ENCODE measurements at places on chromosomes 13 and 19.
A peak's percentile ranks its signal among the peaks of the same experiment; 100 is the strongest.

- DNase-seq = no peak
These were observed 8.3 kb upstream of the KL start for GRCh38 chr13:33007950-33008349.

DNA sequence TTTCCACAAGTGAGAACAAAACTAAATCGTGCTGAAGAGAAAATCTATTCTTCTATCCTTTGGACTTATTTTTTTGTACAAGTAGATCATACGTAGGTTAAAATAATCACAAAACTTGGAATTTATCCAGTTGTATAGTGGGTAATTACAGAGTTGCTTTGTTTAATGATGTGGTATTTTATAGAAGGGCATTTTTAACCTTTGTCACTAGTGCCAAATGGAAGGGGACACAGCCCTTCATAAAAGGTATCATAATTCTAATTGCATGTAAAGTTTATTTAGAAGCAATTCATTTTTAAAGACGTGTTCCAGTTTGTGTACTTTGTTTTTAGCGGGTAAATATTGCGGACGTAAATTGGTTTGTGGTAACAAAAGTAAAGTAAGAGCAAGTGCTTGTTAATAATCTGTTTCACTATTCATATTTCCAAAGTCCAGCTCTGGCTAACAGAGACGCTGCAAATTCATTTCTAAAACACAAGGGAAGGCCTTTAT lies 99.5 kb downstream of the ERCC5 start:
- DNase-seq = no peak

GRCh38 chr19:7969555-7969939 lies 26.1 kb upstream of the TIMM44 start:
- no peak for DNase-seq

GRCh38 chr19:16141043-16141442 lies 2.4 kb upstream of the HSH2D start:
- no peak for DNase-seq

GRCh38 chr13:100356889-100357288 lies 231.7 kb downstream of the GGACT start:
- DNase-seq = no peak

DNA sequence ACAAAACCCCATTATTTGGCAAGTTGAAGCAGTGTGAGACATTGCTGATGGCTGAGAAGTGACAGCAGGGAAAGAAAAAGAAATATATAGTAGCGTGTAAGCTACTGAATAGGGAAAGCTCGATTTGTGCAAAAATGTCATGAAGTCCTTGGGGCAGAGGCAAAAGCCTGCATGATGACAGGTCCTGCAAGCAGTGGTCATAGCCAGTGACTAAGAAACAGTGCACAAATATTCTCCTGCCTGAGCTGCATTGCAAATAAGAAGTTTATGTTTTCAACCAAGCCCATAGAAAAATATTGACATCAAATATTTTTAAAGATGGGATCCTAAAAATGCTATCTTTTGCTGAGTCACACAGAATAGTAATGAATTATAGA lies 270.0 kb downstream of the SLITRK6 start:
- DNase-seq = no peak

DNA sequence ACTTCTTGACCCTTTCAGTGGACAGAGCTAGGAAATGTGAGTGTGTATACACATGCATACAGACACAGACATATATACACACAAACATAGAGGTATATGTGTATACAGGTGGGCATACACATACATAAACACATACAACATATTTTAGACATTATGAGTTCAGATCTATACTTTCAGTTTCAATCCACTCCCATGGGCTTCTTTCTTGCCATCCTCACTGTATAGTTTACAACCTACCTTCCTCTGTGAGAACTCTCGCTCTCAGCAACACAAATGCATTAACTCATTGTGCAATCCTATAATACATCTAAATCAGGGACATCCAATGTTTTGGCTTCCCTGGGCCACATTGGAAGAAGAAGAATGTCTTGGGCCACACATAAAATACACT lies 21.2 kb upstream of the SCEL start:
- DNase-seq = no peak

DNA sequence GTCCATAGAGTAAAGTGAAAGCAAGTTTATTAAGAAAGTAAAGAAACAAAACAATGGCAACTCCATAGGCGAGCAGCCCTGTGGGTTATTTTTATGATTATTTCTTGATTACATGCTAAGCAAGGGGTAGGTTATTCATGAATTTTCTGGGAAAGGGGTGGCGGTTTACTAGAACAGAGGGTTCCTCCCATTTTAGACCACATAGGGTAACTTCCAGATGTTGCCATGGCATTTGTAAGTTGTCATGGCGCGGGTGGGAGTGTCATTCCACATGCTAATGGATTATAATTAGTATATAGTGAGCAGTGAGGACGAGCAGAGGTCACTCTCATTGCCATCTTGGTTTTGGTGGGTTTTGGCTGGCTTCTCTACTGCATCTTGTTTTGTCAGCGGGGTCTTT lies 8.4 kb upstream of the DCUN1D2 start:
- no peak for DNase-seq

- peak; percentile 26 for DNase-seq
These were observed 35.0 kb upstream of the NANOS3 start for GRCh38 chr19:13841962-13842290.

DNA sequence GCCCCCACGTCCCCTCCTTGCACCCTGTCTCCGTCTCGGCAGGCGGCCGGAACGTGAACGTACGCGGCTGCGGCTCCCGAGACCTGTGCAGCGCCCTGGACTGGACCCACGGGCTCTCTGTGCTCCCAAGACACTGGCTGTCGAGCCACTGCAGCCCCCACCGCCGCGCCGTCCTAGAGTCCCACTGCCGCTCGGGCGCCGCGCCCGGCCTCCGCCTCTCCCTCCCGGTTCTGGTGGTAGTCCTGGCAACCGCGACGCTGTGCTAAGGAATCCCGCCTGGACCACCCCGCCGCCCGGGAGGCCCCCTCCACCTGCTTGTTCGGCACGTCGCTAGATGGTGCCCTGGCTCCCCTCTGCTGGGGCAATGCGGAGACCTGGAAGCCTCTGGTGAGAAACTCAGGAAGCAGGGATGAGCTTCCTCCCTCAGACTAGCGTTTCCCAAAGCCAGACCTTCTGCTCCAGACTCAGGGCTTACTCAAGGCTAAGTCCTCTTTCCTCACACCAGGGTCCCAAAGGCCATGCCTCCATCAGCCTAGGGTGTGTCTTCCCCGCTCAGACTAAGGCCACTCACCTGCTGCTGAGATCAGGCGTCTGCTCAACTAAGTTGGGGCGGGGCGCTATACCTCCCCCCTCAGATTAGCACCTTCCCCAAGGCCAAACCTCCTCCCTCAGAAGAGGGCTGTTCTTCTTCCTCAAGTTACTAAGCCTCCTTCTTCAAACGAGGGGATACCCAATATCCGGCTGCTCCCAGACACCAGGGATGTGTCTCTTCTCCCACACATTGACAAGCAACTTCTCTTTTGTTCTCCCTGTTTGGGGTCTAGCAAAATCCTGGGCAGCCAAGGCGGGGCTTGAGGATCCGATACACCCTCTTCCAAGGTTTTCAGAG lies 16.1 kb upstream of the IRGC start:
- no peak for DNase-seq

GRCh38 chr13:59568306-59568705 lies 595.4 kb downstream of the DIAPH3 start:
- DNase-seq = no peak

DNA sequence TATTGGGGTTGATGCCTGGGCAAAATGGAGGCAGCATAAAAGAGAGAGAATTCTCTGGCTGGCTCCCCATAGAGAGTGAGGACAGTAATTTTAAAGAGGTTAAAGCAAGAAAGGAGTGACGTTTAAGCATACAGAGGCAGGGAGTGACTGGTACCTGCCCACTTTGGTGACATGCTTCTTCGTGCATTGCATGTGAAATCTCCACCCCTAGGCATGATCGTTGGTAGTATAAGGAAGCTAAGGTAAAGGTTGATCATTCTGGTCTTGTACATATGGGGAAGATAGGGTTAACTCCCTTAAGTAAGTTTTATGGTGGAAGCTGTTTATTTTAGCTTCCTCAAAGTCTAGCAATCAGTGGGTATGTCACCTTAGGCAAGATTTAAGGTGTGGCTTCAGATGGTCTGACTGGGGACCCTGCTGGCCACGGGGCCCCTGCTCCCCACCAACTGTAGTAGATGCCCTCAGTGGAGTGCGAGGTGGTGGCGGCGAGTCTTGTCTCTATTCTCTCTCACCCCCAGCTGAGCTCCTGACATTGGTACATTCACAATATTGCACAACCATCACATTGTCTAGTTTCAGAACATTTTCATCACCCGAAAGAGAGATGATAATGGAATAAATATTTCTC lies 797.5 kb upstream of the SPRY2 start:
- DNase-seq = no peak

GRCh38 chr19:3590991-3591659 lies 5.8 kb downstream of the GIPC3 start:
- no peak for DNase-seq
